Kidney (tissue), 22 donors: ENCODE measurements at places on chromosomes 2 and 18.

DNA sequence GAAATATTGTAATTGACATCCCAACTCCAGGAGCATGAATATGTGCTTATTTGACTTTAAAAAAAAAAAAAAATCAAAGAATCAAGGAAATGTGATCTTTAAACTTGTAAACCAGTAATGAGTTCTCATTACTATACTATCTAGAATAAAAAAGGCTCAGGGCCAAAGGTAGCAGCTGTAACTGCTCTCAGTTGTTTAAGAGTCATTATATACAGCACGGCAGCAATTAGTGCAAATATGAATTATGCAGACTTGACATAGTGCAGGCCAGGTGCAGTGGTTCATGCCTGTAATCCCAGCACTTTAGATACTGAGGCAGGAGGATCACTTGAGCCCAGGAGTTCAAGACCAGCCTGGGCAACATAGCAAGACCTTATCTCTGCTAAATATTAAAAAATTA is 125.7 kb upstream of the TTC39C start:
- H3K27ac ChIP-seq, result no peak overlapping the region
- no peak overlapping the region for H3K4me3 ChIP-seq
- H3K4me1 ChIP-seq, result no peaks in the 10 kb centered on the region
- no peaks in the 10 kb centered on the region for H3K36me3 ChIP-seq
- no peaks in the 10 kb centered on the region for H3K27me3 ChIP-seq
- no peak for DNase-seq

DNA sequence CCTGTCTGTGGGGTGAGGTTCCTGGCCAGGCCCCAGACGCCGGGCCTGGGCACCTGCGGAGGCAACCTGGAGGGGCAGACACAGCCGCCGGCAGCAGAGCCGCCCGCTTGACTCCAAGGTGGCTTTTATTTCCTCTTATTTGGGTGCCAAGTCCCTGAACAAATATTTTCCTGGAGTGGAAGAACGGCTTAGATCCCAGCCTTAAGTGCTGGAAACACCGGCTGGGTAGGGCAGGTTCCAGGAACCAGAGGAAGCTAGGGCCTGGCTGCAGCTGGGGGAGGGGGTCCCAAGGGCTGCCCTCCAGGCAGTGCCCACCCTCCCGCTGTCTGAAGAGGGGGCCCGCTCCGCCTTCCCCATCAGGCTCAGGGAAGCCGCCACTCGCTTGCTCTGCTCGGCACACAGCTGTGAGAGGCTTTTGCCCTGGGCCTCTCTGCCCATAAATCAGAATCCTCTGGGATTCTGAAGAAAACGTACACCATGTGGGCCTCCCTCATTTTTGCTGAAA is 28.2 kb downstream of the SDC1 start:
- DNase-seq, result peak; percentile 91
- peak overlapping the region; percentile 76 for H3K27ac ChIP-seq
- H3K4me1 ChIP-seq, result peaks cover 2% of the 10 kb centered on the region

- H3K27ac ChIP-seq, result no peak overlapping the region
- H3K4me3 ChIP-seq, result no peak overlapping the region
- no peaks in the 10 kb centered on the region for H3K36me3 ChIP-seq
Observed at GRCh38 chr2:58435246-58435645, 194.1 kb upstream of the FANCL start.

GRCh38 chr18:61764381-61764780 is 128.4 kb downstream of the RNF152 start:
- no peaks in the 10 kb centered on the region for H3K36me3 ChIP-seq
- H3K4me1 ChIP-seq, result no peaks in the 10 kb centered on the region
- DNase-seq, result no peak
- H3K27me3 ChIP-seq, result no peaks in the 10 kb centered on the region
- no peak overlapping the region for H3K4me3 ChIP-seq

DNA sequence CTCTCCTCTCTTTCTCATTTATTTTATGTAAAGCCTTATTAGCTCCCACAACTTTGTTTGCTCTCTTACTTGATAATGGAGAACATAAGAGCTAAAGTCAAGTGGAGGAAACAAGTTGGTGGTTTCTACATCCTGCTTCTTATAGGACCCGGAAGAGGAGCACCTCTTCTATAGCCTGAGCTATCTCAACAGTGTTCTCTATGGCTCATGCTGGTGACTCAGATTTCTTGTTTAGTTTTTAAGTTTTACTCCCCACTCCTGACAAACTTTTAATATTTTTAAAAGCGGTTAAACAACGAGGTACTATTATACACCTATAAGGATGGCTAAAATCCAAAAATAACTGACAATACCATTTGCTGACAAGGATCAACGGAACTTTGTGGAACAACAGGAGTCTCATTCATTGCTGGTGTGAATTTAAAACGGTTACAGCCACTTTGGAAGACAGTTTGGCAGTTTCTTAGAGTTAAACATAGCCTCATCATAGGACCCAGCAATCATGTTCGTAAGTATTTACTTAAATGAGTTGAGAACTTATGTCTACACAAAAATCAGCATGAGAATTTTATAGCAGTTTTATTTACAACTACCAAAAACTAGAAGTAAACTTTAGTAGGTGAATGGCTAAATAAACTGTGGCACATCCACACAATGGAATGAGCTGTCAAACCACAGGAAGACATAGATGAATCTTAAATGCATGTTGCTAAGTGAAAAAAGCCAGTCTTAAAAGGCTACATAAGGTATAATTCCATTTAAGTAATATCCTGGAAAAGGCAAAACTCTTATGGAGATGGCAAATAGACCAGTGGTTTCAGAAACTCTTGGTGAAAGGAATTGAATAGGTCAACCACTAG is 12.7 kb upstream of the CDC42EP3 start:
- H3K27me3 ChIP-seq, result no peaks in the 10 kb centered on the region
- H3K36me3 ChIP-seq, result no peaks in the 10 kb centered on the region
- no peaks in the 10 kb centered on the region for H3K4me1 ChIP-seq
- H3K4me3 ChIP-seq, result no peak overlapping the region
